ENCODE measurements at places on chromosomes 2 and 18.

DNA sequence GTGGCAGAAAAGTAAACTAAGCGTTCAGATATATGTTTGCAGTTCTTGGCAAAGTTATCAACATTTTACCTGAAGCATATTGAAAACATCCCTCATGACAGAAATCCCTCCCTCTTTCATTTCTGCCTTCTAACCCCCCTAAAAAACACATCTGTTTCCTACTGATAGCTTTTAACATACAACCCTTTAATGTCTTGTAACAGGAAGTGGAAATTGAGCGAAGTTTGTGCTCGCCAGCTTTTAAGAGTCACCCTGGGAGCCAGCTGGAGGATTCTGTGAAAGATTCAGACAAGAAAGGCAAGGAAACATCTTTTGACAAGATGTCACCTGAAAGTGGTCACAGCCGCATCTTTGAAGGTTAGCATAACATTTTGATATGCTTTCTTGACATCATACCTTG, 247.4 kb downstream of the XIRP2 start:
- no peak for DNase-seq

- peak; percentile 42 for DNase-seq
Observed at GRCh38 chr2:68203587-68203986, 45.9 kb downstream of the PNO1 start.

DNA sequence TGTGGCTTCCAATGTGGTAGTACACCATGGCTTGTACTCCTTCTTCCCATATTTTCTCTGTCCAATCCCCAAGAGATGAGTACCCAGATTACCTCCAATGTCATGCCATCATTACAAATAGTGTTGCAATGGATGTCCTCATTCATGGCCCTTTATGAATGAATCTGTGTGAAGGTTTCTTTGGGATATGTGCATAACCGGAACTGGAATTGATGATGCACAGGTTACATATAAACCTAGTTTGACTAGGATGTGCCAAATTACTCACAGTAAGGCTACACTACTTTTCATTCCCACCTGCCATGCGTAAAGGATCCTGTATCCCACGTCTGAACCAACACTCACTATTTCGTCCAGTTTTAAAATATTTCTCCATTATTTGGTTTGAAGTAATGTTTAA, 173.9 kb upstream of the CXCR4 start:
- DNase-seq: no peak

- no peak for DNase-seq
Observed at GRCh38 chr2:63192889-63193774, 142.5 kb downstream of the OTX1 start.

- DNase-seq: no peak
Observed at GRCh38 chr2:168212167-168212566, 35.2 kb downstream of the STK39 start.

GRCh38 chr2:141630407-141630930, 500.3 kb downstream of the LRP1B start:
- DNase-seq: no peak

DNA sequence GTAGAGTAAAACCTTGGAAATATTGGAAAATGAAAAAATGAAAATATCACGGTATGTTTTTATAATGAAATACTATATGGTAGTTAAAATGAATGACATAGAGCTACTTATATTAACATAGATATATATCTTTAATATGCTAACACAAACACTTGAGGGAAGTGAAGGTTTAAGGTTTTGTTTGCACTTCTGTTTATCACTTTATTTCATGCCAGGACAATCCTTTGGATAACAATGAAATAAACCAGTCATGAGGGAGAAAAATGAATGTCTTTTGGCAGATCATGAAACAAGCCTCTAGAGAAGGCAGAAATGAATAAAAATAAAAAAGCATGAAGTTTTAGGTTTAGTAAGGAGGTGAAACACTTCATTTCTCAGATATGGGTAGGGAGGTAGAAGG, 89.9 kb downstream of the BAZ2B start:
- no peak for DNase-seq

DNA sequence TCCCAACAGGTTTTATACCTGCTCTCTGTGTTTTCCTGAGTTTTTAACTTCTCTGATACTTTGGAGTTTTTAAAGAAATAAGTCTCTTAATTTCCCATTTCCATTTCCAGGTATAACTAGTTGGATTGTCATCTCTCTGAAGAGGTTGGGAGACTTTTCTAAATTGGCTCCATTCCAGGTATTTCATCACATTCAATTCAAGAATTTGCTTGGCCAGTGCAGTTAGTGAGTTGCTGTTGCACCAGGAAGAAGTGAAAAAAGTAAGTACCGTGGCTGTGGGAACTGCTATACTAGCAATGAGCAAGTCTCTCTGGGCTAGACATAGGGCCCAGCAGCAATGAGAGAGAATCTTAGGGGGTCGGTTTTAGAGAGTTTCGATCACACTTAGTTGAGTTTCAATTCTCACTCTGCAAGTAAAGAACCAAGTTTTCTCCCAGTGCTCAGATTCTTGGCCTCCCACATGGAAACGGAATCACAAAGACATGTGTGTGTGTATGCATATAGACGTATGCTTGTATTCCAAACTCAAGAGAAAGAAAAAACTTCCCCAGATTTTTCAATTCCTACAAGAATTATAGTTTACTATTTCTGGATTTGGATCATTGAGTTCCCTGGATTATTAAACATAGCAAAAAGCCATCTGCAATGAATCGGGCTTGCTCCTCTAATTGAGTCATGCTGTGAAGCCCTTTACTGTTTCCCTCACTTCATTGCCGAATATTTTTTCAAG, 894.4 kb downstream of the BCL11A start:
- no peak for DNase-seq

- DNase-seq: no peak
Observed at GRCh38 chr2:227124811-227125210, 39.2 kb downstream of the COL4A4 start.

DNA sequence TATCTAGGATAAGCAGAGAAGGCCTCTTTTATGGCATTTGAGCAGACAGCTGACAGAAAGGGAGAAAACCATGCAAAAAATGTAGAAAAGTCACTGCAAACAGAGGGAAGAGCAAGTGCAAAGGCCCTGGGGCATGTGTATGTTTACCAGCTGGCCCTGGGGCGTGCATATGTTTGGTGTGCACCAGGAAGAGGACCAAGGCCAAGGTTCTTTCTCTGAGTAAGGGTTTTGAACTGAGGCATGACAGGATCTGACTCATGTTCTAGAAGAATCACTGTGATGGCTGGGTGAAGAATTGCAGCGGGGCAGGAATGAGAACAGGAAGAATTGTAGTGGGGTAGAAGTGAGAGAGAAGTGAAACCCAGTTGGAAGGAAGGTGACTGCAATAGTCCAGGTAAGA, 69.6 kb downstream of the STEAP3 start:
- DNase-seq: no peak

DNA sequence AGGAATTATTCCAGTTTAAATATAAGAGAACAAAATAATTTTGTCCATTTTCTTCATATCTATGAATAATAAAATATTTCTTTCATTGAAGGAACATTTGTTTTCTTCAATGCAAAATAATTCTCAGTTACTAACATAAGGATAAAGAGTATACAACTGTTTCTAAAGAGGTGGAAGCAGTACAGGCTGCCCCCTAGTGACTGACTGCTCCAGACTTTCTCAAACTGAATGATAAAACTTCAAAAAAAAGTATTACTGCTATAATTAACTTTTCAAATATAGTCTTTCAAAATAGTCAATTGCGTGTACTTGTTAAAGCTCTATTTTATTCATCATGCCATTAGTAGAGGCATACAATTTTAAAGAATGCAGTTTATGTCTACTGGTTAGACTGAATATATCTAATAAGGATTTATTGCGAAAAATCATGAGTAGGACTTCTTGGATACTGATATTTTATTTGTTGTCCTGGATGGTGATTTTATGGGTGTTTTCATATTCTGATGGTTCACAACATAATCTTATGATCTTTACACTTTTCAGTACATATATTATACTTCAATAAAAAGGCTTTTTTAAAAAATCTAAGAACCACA, 100.1 kb downstream of the WDPCP start:
- DNase-seq: no peak

DNA sequence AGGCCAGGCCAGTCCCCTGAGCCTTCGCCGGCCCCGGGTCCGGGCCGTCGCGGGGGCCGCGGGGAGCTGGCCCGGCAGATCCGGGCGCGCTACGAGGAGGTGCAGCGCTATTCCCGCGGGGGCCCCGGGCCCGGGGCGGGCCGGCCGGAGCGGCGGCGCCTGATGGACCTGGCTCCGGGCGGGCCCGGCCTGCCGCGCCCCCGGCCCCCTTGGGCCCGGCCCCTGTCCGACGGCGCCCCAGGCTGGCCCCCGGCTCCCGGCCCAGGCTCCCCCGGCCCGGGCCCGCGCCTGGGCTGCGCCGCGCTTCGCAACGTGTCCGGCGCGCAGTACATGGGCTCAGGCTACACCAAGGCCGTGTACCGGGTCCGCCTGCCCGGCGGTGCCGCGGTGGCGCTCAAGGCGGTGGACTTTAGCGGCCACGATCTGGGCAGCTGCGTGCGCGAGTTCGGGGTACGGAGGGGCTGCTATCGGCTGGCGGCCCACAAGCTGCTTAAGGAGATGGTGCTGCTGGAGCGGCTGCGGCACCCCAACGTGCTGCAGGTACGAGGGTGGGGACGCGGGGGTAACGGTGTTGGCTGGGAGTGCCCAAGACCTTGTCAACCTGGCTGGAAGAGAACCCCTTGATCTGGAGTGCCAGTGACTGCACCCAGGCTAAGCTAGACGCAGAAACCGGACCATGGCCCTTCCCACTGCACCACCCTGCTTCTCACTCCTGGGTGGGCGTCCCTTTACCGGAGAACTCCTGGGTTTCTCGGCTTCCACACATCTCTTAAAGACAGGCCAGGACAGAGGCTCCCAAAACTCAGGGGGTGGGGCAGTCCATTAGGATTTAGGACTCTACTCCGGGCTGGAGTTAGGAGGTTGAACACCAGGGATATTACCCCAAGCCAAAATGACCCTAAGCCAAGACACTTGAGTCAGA, 739 bp downstream of the PKDCC start:
- no peak for DNase-seq

DNA sequence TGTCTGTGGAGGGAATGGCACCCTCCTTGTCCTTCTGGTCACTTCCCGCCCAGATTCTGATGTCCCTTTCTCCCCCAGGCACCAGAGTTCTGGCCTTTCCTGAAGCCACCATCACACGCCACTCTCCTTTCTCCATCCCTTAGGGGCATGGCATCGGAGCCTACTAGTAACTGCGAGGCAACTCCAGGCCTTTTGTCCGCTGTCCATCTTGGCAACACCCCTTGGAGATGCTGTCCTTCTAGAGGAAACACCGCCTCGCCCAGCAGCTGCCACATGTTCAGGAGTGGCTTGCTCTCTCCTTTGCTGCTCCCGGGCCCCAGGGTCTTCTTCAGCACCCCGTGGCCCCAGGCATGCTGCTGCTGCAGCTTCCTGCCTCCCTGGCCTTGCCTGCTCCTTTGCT, 267.0 kb downstream of the SRBD1 start:
- no peak for DNase-seq

GRCh38 chr2:39733070-39733674, 45.9 kb downstream of the THUMPD2 start:
- no peak for DNase-seq

- DNase-seq: no peak
Observed at GRCh38 chr2:201465524-201465971, 14.0 kb downstream of the STRADB start.

DNA sequence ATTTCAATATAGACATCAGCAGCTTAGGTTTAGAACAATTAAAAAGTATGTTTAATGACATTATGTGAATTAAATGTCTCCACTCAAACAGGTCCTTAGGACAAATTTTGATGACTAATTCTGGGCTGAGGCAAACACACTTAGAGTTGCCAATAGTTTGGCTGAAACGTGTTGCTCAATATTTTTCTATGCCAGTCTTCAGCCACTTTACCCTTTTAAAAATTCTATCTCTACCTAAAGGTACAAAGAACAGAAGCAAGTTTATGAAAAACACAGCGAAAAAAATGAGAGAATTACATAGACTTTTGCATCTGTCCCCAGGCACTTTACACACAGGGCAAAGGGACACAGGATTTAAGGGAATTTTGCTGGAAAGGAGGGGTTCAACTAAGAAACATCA, 4.5 kb downstream of the IDH1 start:
- no peak for DNase-seq

DNA sequence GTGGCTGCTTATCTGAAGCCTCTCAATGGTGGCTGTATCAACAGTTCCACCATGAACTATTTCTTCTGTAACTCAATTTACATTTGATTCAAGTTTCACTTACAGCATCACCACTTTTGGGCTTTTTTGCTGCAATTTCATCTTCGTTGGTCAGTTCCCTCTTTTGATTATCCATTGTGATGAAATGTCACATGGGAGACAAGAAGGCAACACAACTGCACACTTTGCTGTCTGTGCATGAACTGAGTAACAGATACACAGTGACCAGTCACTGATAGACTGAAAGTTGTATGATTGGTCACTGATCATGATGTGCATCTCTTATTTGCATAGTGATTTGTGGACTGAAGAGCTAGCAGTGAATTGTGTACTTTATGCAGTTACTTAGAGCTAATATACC, 130.7 kb upstream of the RNF152 start:
- DNase-seq: no peak

- DNase-seq: no peak
Observed at GRCh38 chr2:30713698-30714097, 93.5 kb downstream of the CAPN13 start.

DNA sequence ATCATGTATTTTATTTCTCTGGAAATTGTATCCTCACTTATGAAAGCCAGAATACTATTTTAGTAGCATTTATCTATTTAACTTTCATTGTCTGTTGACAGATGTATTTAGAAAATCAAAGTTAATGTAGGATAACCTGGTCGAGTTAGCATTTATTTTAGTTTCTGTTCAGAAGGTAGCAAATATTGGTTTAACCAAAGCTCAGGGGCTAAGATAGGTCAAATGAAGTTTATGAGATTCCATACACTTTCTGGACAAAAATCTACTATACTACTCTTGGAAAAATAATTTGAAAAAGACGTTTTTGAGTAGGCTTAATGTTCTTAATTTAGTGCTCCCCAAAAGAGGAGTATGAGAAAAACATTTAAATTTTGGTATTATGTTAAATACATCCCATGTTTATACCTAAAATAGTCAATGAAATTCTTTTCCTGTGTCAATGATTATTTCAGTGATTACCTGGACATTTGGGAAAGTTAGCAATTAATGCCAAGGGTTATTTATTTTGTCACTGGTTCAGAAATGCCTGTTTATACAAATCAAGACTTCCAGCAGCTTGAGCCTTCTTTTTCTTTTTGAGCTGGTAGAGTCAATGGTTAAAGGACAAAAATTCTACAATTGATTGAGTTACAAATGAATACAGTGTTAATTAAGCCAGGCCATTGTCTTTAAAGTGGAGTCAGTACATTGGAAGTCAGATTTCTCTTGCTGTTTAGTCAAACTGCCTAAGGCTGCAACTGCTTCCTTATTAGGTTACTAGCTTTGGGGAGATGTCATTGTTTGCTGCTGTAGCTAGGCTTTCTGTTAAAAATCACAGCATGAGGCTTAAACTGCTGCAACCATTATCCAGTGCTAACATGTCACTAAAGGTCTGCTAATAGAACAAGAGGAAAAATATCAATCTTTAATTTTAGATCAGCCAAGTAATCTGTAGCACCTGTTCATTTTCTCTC, 182.3 kb downstream of the CAMKMT start:
- no peak for DNase-seq

- no peak for DNase-seq
Observed at GRCh38 chr2:45267062-45267792, 258.0 kb upstream of the SIX2 start.

- no peak for DNase-seq
Observed at GRCh38 chr18:40046596-40046995, 1908.4 kb upstream of the PIK3C3 start.

GRCh38 chr2:233051241-233052149, 8.6 kb upstream of the INPP5D start:
- DNase-seq: no peak

Measured in CD4-positive, alpha-beta T cell treated with Interleukin-17A for 1 hour (primary cell).